ENCODE measurements at places on chromosomes 2 and 18.
A peak's percentile ranks its signal among the peaks of the same experiment; 100 is the strongest.

DNA sequence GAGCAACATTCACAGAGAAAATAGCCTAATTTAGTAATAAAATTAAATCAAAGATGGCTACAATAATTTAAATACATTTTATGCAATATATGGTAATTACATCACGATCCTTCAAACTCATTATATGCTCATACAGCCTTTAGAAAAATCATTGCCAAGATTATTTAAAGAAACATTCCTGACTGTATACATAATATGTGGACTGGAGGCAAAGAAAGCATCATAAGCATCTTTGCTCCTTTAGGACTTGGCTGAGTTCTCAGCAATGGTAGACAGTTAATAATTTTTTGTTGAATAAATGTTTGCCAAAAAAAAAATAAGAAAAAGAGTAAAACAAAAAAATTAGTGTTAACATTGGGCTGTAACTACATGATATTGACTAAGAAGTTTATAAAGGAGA lies 26.9 kb downstream of the NCKAP5 start:
- no peak for DNase-seq

DNA sequence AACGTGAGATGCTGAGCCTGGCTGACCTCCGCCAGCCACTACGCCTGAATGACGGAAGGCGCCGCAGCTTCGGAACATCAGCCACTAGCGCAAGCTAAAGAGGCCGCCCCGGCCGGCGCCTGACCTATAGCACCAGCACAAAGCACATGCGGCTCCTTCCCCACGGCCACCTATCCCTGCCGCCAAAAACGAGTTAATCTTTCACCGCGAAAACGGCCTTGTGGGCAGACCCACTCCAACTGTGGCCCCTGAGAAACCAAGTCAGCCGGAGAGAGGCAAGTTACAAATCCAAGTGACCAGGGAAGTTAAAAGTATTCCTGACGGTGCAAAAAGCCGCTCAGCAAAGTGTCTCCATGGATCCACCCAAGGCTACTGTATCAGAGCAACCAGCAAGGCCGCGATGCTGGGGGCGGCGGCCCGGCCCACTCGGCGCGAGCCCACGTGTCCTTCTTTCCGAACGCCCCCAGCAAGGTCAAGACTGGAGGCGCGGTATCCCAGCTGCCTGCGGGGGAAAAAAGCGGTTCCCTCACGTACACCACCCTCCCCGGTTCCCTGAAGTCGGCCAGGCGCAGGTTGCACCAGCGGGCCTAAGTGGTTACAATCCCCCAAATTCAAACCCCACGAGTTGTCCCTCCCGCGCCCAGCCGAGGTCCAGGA lies 575 bp downstream of the HSPD1 start:
- no peak for DNase-seq

DNA sequence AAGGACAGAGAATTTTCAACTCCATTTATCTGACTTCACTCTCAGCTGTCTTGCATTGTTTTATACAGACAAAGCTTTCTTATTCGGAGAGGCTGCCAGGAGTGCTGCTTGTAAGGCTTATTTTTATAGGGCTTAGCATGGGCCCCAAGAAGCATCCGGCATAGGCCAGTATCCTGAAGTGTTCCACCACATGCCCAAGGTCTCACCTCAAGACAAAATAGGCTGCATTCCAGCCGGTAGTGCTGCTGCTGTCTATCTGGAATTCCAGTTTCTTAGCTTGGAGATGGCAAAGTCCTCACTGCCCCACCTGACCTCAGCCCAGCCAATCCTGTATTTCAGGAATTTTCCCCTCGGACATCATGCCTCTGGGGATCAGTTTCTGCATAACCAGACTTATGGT lies 47.6 kb upstream of the MCFD2 start:
- DNase-seq: no peak

- no peak for DNase-seq
Measured at GRCh38 chr2:127893494-127893893, 7.7 kb upstream of the AMMECR1L start.

DNA sequence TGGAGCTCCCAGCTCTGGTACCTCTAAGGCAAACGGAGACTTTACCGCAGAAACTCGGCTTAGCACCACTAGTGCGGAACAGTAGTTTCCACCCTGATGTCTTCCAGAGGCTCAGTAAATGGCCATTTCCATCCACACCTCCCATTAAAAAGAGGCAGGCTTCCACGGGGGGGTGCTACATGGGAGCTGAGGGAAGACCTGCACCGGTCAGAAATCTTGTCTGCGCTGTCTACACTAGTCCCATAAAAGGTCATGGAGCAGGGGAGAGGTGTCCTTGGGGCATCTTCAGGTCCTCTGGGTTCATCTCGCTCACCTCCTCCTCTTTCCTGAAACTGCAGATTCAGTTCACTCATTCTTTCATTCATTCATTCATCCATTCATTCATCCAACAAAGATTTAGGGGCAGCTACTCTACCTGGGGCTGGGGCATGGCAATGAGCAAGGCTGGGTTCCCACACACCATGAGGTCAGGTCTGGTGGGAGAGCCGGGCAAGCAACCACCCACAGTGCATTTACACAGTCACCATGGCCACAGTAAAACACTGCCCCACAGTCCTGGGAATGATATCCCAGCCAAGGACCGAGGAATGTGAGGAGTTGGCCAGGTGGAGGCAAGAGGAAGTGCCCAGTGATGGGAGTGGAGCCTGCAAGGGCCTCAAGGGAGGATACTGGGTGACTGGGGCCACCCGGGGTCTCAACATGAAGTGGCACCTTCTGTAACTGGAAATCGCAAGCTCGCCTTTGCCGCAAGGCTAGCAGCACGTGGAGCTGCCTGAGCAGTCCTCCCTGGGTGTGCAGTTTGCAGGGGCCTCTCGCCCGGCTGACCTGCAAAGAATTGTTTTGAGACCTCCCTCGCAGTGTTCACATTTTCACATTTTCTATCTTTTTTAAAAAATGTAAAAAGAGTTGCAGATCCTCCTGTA lies 180.2 kb upstream of the RAB6C start:
- DNase-seq: no peak

DNA sequence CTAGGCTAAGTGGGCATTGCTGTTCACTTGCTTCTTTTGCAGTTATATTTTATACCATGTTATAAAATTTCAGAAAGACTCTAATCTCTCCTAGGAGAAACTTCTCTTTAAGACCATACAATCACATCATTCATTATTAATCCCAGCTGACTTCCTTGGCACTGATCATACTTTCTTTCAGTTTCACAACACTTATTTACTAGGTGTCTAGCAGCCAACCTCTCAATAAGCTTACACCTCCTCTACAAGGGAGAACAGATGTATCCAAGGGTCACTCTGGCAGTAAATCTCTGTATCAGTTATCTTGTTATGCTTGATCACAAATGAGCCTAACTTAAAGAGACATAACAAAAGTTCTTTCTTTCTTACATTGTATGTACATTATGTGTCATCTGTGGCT lies 69.8 kb upstream of the EPB41L5 start:
- no peak for DNase-seq

DNA sequence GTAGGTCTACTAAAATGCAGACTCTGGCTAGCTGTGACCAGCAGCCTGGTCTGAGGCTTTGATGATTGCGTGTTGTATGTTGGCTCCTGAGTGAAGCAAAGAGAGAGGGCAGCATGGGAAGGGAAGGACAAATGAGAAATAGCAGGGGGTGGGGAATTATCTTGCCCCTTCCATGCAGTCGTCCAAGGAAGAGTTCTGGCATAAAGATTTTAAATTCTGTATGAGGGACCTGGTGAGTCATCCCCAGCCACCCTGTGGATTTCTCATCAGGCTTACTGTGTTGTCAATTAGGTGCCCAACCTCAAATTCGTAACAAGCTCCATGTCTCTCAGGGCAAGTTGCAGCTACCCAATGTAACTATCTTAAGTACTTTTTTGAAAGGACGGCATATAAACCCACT lies 72.1 kb upstream of the NOSTRIN start:
- DNase-seq: no peak

- DNase-seq: no peak
Measured at GRCh38 chr2:183123117-183123958, 905 bp upstream of the NUP35 start.

GRCh38 chr2:140023291-140023690 lies 1243.1 kb upstream of the NXPH2 start:
- DNase-seq: no peak

- no peak for DNase-seq
Measured at GRCh38 chr18:76844742-76845477, 22.6 kb downstream of the ZNF236 start.

- peak; percentile 30 for DNase-seq
Measured at GRCh38 chr2:100321866-100322820, at the start of gene LONRF2. LONRF2 (minus strand) TSS chr2:100322501; CDS start chr2:100322093, 408 bp downstream.

GRCh38 chr2:213415093-213415492 lies 130.8 kb downstream of the SPAG16 start:
- DNase-seq: no peak

- peak; percentile 59 for DNase-seq
Measured at GRCh38 chr2:144944546-144945220, 424.8 kb upstream of the ZEB2 start.
